K562 (cell line): ENCODE measurements at places on chromosomes 3 and 15. TPM values are rescaled to one million over a fixed set of nuclear protein-coding genes. Genes with fewer than 3 reads are reported as not detected.

The CLRN1 gene
- not detected in 2 replicates for total RNA-seq

The SHF gene
- total RNA-seq: 1.3 and 1.4 TPM in 2 replicates

The PEX5L gene
- not detected in 2 replicates for total RNA-seq

The CHSY1 gene
- total RNA-seq: 14.7 and 16.4 TPM in 2 replicates

The GANC gene
- total RNA-seq: 14.5 and 15.0 TPM in 2 replicates

The LRRC28 gene
- total RNA-seq: 5.9 and 9.3 TPM in 2 replicates

The CCR8 gene
- total RNA-seq: not detected in 2 replicates

The TERC gene
- total RNA-seq: 21.6 and 29.3 TPM in 2 replicates

The GATA2 gene
- 215 and 218 TPM in 2 replicates for total RNA-seq

The DZIP3 gene
- 6.1 and 6.3 TPM in 2 replicates for total RNA-seq

The AMIGO3 gene
- total RNA-seq: 0.18 and 0.44 TPM in 2 replicates

The IRAK2 gene
- total RNA-seq: 3.1 and 3.2 TPM in 2 replicates

The MAGI1 gene
- 45.7 and 46.3 TPM in 2 replicates for total RNA-seq

The C15orf62 gene
- total RNA-seq: 0.40 and 0.45 TPM in 2 replicates
